ACHN (cell line): ENCODE measurements at places on chromosomes 11 and 22.

DNA sequence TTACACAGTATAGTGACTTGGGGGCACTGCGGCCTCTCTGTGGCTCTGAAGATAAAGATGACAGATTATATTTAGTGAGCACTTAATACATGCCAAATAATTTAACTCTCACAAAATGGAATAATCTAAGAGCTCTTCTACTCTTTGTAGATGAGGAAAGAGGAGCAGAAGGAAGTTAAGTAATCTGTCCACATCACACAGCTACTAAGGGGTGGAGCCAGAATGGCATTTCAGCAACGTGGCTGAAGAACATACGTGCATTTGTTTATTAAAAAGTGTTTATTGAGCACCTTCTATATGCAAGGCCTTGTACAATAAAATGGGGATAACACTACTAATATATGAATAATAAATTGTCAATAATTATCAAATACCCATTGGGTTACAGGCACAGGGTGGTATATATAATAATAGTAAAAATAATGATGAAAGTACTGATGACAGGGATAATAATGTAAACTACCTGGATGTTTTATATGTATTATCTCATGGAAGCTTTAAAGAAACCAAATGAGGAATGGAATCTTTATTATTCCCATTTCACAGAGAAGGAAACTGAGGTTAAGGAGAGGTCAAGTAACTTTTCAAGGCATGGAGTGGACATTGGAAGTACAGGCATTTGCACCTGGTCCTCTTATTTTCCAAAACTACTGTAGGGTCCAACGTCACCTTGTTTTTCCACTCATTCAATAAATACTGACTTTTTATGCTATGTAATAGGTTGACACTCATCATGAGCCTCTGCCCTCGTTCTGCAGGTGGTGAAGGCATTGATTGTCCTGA is 38.0 kb upstream of the IL17RA start:
- no peak for DNase-seq

DNA sequence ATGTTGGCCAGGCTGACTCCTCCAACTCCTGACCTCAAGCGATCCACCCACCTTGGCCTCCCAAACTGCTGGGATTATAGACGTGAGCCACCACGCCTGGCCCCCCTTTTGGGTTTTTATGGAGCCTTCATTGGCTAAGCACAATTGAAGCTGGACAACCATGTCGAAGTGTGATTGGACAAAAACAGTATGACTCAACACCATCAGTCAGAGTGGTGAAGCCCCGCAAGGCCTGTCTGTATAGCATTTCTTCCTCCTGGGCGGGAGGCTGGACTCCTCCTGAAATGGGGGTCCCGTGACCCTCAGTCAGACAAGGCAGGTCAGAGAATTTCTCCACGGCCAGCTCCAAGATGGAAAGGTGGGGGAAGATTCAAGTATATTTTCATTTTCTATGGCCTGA is 3.1 kb upstream of the PARVB start:
- no peak for DNase-seq

DNA sequence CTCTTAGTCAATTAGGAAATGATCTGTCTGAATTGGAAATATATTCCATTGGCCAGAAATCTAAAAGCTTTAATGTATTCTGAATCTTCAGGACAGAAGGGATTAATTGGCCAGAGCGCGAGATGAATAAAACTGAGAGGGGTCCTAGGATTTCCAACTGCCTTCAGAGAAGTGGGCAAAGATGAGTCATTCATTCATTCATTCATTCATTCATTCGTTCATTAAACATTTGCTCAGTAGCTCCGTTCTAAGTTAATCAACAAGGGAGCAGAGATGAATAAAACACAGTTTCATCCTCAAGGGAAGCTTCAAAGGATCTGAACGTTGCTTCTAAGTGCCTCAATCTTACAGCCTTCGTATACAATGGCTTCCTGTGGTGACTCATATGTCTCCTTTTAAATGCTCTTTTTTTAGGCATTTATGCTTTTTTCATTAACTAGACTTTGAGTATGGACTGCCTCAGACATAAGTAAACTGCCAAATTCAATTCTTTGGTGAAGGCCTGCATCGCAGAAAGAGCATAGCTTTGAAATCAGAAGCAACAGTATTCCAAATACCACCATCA is 537.4 kb upstream of the CCDC90B start:
- DNase-seq, result no peak

DNA sequence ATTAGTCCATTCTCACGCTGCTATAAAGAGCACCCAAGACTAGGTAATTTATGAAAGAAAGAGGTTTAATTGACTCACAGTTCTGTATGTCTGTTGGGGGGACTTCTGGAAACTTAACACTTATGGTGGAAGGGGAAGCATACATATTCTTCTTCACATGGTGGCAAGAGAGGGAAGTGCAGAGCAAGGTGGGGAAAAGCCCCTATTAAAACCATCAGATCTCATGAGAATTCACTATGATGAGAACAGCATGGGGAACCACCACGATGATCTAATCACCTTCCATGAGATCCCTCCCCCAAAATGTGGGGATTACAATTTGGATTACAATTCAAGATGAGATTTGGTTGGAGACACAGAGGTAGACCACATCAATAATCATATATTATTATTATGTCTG is 25.7 kb downstream of the CEP57 start:
- DNase-seq, result no peak

DNA sequence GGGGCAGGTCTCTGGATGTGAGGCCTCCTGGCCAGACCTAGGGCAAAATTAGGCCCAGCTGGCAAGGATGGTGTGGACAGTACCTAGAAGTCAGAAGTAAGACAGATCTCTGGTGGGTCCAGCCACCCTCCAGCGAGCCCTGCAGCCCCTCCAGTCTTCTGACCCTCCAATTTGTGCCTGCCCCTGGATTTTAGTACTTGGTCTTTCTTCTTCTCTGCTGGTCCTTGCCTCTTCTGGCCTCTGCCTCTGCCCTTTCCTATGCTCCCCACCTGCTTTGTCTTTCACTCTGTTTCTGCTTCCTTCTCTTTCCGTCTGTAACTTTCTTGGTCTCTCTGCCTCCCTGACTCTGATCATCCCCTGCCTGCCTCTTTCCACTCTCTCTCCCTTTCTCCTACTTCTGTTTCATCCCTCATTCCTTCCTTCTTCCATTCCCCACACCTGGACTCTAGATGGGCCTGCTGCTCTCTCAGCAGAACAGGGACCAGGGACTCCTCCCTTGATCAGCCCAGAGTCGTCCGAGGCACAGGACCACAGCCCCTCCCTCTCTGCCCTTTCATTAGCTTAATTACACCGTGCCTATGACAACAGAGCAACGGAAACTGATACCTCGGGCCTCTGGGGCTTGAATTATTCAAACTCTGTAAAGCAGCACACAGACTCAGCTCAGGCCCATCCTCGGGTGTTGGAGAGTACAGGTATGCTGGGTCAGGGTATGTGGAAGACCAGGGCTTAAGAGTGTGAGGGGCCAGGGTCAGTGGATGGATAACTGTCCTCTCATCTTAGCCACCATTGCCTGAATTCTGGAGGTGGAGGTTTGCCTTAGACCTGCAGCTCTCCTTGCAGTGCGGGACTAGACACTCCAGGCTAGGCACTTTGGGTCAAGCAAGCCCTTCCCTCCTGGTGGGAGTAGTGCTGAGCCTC is at the start of gene CHRNA10:
Gene CHRNA10, minus strand, starts transcription at position 51 of the 921 bp plus-strand sequence. CDS start 72 bp downstream, outside the sequence.
- DNase-seq, result no peak

DNA sequence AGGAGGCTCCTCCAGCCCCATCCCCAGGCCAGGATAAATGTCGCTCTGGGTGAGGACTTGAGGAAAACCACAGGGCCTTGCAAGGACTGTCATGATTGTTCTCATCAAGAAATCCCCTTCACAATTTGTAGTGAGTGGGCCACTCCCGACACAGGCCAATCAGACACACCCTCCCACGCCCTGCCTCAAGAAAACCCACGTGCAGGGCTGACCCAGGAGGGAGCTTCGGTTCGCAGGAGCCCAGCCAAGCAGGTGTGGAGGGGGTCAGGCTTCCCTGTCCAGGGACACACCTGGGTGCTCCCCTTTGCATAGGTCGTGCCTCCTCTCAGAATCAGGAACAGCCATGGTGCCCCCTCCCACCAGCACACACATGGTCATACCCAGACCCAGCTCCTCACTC is 43.2 kb downstream of the SHANK2 start:
- DNase-seq, result no peak

DNA sequence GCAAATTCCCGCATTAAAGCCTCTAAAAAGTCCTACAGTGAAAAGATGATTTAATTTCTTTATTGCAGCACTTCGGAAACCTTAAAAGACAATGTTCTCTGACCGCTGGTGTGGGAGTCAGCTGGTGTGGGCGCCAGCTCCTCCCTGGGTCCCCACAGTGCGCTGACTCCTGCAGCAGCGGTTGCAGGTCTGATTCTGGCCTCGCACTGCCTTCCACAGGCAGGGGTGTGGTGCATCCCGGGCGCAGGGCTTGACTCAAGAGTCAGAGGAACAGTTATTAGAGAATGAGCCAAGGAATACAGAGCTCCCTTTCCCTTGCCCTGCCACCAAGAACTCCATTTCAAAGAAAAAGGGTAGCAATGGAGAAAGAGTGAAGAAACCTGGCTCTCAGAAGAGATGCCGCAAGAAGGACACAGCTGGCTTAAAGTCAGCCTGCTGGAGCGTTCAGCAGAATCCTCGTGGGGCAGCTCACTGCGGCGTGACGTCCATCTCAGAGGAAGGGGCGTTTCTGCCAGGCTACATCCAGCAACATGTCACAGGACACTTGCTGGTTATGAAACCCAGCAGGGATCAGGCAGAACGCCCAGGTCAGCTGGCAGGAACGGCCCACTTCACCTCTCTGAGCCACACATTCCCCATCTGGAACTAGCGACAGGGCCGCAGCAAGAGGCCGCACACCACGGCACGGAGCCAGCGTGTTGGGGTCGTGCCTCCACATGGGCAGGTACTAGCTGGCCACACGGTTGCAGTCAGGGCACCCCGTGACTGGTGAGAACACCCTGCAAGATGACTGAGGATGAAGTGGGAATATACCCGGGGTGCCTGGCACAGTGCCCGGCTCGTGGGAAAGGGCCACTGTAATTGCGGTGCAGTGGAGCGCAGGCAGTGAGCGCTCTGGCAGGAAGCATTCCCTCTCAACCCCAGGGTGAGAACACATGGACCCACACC is 18.1 kb upstream of the EFCAB6 start:
- no peak for DNase-seq

DNA sequence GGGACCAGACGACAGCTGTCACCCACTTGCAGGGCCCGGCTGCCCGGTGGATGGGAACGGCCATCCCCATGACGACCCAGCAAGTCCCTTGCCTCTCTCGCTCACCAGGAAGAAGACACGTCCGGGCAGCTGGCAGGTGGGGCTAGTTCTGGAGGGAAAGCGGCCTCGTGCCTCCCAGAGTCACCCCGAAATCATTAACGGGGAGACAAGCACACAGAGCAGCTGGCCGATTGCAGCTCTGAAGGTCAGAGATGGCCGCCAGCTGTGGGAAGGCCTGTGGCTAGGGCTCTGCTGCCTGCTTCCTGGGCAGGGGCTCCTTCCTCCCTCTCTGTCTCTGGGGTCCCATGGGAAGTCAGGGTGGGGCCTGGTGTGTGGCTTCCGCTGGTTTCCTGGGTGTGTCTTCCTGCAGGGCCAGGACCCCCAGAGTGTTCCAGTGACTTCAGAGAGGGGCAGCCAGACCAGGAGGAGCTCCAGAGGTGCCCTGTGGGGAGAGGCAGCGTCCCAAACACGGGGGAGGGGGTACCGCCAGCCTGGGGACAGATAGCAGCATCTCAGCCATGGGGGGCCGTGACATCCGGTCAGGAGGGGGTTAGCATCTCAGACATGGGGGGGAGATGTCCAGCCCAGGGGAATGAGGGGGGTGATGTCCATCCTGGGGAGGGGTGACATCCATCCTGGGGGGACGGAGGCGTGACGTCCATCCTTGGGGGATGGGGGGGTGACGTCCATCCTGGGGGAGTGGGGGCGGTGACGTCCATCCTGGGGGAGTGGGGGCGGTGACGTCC is 114.9 kb downstream of the KCNQ1 start:
- no peak for DNase-seq
